ENCODE measurements at places on chromosomes 5 and 9.
A peak's percentile ranks its signal among the peaks of the same experiment; 100 is the strongest.

DNA sequence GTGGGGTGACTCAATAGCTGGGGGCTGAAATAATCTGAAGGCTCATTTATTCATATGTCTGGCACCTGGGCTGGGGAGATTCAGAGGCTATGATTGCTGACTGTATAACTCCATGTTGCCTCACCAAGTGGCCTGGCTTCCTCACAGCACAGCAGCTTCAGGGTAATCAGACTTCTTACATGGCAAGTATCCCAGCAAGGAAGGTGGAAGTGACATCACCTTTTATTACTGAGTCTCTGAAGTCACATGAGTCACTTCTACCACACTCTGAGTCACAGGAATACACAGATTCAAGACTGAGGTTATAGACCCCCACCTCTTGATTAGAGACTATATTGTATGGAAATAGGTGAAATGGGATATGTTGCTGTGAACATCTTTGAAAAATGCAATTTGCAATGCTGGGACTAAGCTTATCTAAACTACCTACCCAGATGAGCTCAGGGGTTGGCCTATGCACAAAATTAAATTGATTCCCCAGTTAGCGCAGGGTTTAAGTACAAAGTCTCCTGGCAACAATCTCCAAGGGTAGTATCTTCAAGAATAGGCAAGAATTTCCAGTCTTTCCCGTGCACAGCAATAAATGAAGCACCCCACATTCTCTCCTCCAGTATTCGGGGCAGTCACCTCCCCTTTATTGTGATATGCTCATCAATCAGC lies 553.1 kb downstream of the LRRC70 start:
- no peak for DNase-seq

- DNase-seq: no peak
Measured at GRCh38 chr5:60437308-60437707, 262.7 kb downstream of the DEPDC1B start.

DNA sequence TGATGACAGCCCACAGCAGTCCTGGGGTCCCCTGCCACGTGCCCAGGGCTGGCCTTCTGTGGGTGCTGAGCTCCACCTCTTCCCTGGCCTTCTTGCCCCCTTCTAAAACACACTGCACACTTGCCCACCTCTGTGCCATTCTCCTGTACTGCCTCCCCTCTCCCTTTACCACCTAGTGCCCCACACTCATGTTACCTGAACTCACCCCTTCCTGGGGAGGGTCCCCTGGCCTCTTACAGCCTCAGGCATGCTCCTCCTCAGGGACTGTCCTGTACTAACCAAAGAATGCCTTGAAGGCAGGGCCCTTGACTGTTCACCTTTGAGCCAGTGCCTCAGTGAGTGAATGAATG lies 60.3 kb downstream of the FGF18 start:
- no peak for DNase-seq

DNA sequence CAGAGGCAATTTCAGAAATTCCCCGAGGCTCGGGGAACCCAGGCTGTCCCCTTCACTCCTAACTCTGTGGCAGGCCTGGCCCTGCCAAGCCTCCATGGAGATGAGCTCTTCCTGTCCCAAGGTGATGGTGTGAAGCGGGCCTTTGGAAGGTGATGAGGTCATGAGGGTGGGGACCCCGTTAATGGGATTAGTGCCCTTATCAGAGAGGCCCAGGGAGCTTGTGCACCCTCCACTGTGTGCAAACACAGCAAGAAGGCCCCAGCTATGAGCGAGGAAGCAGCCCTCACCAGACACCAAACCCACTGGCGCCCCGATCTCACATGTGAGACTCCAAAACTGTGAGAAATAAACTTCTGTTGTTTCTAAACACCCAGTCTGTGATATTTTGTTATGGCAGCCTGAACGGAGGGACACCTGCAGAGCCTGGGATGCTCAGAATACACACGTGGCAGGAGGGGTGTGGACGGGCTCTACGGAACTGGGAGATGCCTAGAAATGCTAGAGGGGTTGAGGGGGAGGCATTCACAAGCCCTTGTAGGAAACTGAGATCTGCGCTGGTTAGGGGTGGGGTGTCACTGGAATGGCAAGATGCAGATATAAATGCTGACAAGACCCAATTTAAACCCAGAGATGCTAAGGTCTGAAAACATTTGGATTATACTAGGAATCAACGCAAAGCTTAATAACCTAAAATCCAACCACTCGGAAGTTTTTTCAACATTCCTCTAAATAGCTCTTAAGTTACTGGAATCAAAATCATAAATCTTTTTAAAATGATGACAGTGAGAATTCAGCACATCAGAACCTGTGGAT lies 46.9 kb downstream of the ADAMTS2 start:
- no peak for DNase-seq

GRCh38 chr5:10524376-10525123 lies 39.3 kb upstream of the ANKRD33B start:
- no peak for DNase-seq

DNA sequence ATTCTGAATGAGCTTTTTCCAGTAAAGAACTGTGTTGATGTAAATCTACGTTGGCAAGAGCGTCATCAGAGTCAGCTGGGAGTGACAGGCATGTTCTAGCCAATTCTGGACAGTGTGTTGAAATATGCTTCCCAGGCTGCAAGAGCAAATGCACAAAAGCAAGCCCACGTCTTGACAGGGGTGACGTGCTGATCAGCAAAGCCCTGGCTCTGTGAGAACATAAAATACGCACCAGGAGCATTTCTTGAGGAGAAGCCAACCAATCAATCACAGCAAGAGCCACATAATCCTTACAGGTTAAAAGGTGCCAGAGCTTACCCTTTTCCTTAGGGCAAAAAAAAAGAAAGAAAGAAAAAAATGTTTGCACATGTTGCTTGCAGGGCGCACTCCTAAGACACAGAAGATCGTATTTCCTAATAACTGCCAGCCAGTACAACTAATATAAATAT lies 148.1 kb downstream of the PDE4D start:
- no peak for DNase-seq

DNA sequence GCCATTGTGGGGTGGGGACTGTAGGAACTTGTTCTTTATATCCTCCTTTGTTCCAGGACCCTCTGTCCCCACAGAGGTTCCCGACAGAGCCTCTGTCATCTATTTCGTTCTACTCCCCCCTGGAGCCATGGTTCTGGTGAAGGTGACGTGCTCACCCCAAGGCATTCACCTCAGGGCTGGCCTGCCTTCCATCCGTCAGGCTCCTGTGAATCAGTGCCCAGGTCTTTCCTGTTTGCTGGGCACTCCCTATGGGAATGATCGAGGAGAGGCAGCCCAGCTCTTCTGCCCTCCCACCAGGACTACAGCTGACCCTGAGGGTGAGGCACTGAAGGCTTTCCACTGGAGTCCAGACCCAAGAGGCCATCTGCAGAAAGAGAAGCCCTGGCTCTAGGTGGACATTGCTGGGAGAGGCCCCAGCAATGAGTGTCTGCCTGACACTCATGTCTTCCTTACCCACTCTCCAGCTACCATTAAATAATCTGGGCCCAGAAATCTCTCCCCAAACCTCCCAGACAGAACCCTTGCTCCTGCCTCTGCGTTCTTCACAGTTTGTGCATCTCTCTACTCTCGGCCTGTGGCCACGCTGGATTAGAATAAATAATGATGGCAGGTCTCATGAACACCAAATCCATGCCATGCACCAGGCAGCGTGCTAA lies 214.2 kb downstream of the FSTL4 start:
- DNase-seq: no peak

GRCh38 chr9:83535736-83536135 lies 2.5 kb downstream of the FRMD3 start:
- no peak for DNase-seq

DNA sequence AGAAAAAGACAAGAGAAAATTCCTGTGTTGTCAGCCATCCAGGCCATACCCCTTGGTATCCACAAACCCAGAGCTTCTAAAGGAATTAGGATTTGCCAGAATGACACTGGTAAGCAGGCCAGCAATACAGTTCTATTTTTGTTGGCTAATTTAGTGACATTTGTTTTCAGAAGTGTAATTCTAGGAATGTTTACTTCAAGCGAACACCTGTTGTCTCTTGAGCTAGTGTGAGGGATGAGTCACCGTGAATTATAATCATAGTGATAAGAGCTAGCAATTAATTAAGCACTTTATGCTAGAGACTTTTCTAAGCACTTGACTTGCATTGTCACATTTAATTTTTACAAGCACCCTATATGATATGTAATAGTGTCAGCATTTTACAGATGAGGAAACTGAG lies 99.2 kb downstream of the PRKACG start:
- no peak for DNase-seq

DNA sequence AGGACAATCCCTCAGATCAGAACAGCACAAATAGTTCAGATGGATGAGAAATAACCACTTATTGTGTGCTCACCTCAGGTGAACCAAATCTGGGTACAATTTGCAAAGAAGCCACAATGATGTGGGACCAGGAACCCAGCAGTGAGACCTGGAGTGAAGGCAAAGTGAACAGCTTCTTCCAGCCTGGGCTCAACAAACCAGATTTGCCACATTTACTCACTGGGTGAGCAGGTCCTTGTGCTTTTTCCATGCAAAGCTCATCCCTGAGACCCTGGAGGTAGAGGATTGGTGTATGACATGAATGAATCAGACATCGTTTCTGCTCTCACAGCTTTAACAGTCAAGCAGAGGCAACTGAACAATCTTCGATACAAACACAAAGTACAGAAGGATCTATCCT lies 29.1 kb upstream of the GRIA1 start:
- DNase-seq: no peak

DNA sequence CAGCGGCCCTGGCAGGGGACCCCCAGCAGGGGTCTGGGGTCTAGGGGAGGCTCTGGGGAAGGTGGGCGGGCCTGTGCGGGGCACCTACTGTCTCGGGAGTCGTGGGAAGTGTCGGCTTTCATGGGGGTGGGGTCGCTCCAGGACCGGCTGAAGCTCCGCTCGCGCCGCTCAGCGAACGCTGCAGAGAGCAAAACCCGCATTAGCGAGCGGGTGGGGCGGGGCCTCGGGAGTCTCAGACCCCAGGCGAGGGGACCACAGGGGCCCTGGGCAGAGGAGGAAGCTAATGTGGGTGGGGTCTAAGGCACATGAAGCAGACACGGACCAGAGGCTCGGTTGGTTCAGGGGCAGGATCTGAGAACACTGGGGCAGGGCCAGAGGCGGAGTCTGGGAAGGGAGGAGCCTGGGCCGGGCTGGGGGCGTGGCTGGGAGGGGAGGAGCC lies 5.5 kb downstream of the NSMF start:
- no peak for DNase-seq

GRCh38 chr9:136787690-136788400 lies 3.3 kb upstream of the TMEM141 start:
- peak; percentile 33 for DNase-seq

DNA sequence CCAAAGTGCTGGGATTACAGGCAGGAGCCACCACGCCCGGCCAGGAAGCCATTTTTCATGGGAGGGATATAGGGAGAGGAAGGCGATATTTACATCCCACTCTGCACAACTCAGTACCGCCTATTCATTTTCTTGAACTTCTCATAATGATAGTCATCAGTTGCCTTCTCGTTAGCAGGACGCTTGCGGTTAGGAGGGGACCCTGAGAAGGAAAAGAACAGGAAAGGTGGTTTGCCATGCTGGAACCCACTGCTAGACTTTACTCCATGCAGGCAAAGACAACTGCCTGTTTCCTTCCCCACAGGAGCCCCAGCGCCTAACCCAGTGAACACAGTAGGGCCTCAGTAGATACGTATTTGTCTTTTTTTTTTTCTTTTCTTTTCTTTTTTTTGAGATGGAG lies 4.1 kb upstream of the TOR1A start:
- DNase-seq: no peak

GRCh38 chr9:125556046-125556721 lies 150.8 kb downstream of the MAPKAP1 start:
- DNase-seq: no peak

DNA sequence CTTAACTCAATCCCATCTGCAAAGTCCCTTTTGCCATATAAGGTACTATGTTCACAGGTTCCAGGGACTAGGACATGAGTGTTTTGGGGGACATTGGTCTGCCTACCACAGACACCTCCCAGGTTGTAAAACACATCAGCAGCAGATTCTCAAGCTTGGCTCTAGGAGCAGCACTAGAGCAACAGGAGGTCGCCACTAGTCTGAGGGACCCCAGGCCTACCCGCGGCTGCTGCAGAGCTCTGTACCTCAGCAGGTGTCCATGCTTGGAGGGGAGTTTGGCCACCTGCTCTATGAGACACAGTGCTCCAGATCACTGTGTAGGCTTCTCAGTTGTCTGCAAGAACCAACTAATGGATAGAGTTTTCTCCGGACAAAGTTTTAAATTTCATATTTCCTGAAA lies 262.2 kb upstream of the ARRDC3 start:
- no peak for DNase-seq

GRCh38 chr9:130285271-130285670 lies 19.7 kb downstream of the HMCN2 start:
- DNase-seq: no peak

- DNase-seq: no peak
Measured at GRCh38 chr9:114207034-114207810, 51.9 kb downstream of the COL27A1 start.

GRCh38 chr5:71932131-71932654 lies 175.1 kb upstream of the MAP1B start:
- DNase-seq: no peak

DNA sequence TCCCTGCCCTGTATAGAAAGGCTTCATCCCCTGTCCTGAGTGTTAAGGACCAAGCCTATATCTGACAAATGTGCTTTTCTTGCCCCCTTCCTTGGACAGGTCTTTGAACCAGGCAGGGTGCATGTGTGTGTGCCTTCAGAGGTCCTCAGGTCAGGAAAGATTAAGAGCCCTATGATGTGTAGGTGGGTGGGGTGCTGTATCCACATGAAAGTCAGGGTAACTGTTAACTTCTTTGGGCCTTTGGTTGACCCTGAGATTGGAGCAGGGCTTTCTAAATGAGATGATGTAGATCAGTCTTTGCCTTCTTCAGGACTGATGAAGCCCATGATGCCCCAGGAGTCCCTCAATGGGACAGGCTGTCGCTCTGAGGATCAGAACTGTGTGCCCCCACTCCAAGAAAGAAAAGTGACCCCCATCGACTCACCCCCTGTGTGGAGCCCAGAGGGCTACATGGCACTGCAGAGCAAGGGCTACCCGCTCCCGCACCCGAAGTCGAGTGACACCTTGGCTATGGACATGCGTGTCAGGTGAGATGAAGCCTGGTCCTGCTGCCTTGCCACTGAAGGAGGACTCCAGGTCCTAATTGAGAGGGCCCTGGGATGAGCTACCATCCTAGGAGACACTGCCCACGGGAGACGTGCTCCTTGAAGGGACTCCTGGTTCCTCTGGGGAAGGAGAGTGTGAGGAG lies 29.4 kb upstream of the POMT1 start:
- DNase-seq: no peak
